ENCODE measurements at places on chromosomes 7 and 10.

DNA sequence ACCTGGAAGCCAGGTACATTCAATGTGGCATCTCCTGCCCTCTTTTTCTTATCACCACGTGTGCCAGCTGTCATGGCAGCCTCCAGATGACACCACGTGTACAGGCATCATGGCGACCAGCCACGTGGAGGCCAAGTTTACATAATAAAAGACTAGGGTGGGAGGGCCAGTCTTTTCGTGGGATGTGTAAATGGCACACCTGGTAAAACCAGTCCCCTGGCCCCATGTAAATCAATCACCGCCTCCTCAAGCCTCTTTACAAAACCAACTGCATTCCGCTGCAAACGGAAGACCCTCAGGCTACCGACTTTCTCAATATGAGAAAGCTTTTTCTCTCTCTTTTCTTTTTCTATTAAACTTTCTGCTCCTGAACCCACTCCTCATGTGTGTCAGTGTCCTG lies 65.1 kb upstream of the PHF14 start:
- no peak for DNase-seq

GRCh38 chr7:147022056-147022455 lies 905.5 kb downstream of the CNTNAP2 start:
- DNase-seq, result no peak

DNA sequence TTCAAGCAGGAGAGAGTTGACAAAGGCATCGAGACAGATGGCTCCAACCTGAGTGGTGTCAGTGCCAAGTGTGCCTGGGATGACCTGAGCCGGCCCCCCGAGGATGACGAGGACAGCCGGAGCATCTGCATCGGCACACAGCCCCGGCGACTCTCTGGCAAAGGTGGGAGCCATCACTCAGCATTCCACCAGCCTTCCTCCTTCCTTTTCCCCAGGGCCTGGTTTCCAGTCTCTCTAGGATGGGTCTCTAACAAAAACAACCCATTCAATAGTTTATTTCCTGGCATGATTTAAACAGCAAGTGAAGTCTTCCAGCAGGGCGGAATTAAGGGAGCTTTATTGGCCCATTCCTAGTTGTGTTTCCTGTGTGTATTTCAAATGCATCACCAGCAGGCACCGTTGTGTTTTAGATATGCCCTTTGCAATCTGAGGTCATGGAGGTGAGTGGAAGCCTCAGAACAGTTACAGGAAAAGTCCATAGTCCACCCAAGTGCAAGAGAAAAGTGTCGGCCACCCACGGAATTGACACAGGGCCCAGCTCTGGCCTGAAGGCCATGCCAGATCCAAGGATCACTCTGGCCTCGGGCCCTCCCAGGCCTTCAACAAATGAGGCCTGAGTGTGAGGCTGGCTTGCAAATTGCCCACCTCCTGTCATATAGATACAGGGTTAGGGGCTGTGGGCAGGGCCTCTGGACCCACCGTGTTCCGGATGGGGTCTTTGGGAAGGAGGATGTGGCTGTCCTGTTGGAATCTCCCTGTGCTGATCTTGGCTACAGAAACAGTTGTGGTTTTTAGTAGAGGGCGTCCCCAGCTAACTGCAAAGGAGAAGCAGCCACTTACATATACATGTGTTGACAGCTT lies 46.9 kb upstream of the TRIM8 start:
- DNase-seq, result no peak

DNA sequence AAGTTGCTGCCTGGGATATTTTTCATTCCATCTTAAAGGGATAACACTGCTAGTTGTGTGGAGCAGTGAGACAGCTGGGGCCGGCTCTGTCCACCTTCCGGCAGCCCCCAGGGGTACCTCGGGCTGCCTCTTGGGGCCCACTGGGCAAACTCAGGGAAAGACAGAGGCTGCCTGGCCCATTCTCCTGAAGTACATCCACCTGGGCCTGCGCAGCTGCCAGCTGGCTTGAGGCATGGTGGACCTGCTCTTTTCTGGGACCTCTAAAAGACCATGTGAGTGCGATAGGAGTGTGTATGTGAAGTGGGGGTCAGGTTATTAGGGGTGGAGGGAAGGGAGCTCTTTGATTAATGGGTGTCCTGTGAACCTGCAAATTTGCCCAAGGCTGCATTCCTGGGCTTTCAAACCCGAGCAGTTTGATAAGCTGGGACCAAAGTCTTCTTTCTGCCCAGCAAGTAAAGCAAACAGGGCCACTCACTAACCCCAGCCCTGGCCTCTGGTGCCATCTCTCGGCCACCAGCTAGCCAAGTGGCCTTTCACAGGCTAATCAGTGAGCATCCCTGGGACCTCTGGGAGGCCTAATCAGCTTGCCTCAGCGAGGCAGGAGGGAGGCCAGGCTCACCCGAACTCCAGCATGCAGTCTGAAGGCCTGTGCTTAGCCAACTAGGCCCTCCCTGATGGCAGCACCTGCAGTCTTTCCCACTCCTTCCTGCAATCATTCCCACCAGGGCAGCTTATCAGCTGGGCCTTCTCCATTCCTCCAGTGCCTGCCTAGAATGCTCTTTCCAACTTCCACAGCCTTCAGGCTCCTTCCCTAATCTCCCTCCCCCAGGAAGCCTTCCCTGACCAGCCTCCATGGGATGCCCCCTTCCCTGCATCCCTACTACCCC lies 954.7 kb upstream of the ZNF722 start:
- no peak for DNase-seq

DNA sequence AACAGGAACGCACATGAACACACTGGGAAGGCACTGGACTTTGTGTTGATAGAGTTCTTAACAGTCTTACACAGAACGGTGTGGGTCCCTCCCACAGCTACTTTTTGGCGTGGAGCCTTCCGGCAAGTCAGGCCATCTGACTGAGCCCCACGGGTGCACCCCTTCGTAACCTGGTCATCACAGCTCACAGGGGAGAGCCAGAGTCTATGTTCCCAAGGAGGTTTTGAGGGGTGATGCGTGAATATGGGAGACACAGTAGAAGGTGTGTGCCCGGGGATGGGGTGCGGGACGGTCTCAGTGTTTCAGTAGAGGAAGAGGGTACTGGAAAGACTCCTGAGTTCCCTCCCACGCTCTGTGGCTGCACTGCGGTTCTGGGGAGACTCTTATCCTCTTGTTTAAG lies 291.7 kb downstream of the DNAJB6 start:
- DNase-seq, result no peak

GRCh38 chr10:11082526-11082925 lies 64.9 kb downstream of the CELF2 start:
- DNase-seq, result no peak

GRCh38 chr7:3897430-3898372 lies 596.6 kb downstream of the SDK1 start:
- DNase-seq, result no peak

DNA sequence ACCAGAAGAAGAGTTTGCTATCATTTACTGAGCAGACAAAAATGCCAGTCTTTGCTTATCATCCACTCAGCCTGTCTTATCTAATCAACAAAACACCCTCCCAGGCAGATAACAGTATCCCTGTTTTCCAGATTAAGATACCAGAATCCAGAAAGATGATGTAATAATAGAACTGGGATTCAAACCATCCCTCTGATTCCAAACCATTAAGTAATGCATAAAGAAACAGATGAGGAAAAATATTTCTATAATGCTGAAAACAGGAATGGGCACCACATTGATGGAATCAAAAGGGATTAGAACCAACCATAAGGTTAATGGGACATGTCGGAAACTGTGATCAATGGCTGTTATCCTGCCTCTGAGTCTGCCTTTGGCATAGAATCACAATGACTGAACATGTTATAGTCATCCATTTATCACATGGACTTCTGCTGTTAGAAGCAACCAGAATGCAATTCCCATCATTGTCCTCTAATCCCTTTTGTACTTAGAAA lies 92.1 kb upstream of the RSU1 start:
- DNase-seq, result no peak

DNA sequence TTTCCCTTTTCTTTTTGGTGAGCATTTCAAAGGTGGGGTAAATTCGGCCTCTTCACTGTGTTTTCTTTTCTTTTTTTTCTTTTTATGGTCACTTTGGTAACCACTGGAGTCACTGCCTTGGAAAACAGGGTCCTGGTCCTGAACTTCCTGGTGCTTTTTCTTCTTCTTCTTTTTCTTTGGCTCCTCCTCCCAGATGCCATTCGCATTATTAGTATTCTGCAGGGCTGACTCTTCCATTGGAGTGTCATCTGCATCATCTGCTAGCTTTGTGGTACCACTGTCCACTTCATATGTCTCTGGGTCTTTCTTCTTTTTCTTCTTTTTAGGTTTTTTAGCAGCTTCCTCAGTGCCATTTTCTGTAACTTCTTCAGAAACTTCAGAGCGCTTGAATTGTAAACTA lies 10.5 kb downstream of the POLR1F start:
- no peak for DNase-seq

DNA sequence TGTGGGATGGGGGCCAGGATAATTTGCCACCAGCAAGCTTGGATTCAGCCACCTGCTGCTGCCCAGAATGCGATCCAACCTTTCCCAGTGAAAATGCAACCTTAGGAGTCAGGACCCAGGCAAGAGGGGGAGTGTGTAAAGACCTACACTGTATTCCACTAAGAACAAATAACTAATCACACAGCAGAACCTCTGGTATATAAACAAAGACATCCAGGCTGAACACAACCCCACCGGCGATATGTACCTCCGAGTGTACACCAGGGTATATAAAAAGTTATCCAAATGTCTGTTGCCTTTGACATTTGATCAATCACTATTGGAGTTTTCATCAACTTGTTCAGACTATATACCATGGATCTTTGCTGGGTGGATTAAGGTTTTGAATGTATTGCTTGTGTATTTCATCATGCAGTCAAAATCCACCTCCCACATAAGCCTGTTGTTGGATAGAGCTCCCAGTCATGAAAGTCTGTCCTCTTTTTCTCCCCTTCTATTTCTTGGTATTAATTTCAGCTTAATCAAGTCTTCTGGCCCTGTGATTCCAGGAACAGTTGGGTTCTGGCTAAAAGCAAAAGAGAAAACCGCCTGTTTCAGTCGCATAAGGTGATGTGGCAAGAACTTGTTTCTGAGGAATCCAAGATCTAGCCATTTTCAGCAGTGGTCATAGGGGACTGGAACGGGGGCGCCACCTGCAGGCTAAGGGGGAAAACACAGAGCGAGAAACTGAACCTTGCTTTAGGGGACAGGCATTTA lies 290.7 kb downstream of the CCDC3 start:
- peak; percentile 57 for DNase-seq
